ENCODE measurements at places on chromosomes 6 and 20. TPM values are rescaled to one million over a fixed set of nuclear protein-coding genes. Genes with fewer than 3 reads are reported as not detected.

- H3K4me3 ChIP-seq = no peak overlapping the region
- H3K36me3 ChIP-seq = no peaks in the 10 kb centered on the region
- no peaks in the 10 kb centered on the region for H3K4me1 ChIP-seq
- no peaks in the 10 kb centered on the region for H3K27me3 ChIP-seq
- no peak overlapping the region for H3K27ac ChIP-seq
Measured at GRCh38 chr6:106188104-106188794, 102.1 kb downstream of the PRDM1 start.

Gene TTBK1
- total RNA-seq = 0.44 TPM

DNA sequence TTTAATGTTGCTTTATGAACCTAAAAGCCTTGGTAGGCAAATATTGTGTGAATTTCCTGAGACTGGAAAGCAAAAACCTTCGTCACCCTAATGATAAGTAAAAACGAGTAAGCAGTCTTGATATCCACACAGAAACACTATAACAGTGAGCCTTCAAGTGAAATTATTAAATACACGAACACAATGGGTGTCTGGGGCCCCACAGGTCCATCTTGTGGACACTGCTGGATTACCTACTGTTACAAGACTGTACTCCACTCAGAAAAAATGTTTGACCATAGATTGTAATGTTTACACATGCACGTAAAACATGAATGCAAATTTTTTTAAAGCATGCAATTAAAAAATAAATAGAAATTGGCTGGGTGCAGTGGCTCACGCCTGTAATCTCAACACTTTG lies 466.9 kb downstream of the CD83 start:
- H3K27me3 ChIP-seq = no peaks in the 10 kb centered on the region
- no peak overlapping the region for H3K27ac ChIP-seq
- H3K36me3 ChIP-seq = no peaks in the 10 kb centered on the region
- no peak for DNase-seq
- H3K4me1 ChIP-seq = no peaks in the 10 kb centered on the region
- H3K4me3 ChIP-seq = no peak overlapping the region

- no peaks in the 10 kb centered on the region for H3K36me3 ChIP-seq
- no peaks in the 10 kb centered on the region for H3K4me1 ChIP-seq
- H3K27me3 ChIP-seq = no peaks in the 10 kb centered on the region
- no peak overlapping the region for H3K27ac ChIP-seq
Measured at GRCh38 chr6:143399775-143400174, 50.7 kb downstream of the ADAT2 start.

DNA sequence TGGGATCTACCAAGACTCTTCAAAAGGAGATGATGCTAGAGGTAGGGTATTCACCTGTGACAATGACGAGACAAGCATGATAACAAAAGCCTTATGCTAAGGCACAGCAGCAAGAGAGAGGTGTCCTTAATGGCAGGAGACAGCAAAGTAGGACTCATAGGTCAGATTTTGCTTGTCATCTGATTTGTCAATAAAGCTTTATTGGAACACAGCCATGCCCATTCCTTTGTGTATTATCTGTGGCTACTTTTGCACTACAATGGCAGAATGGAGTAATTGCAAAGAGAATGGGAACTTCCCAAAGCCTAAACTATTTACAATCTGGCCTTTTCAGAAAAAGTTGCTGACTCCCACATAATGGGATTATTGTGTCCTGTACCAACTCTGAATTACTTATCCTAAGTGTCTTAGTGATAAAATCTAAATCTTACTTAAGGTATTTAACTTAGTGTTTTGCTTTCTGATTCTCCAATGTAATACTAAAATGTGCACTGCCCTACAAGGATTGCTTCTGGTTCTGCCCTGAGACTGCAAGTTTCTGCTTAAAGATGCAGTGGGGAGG lies 221.6 kb downstream of the CDC5L start:
- H3K36me3 ChIP-seq = no peaks in the 10 kb centered on the region
- DNase-seq = no peak
- no peaks in the 10 kb centered on the region for H3K4me1 ChIP-seq
- no peaks in the 10 kb centered on the region for H3K27me3 ChIP-seq
- no peak overlapping the region for H3K27ac ChIP-seq
- H3K4me3 ChIP-seq = no peak overlapping the region

GRCh38 chr6:90530882-90531281 lies 56.0 kb downstream of the MAP3K7 start:
- no peaks in the 10 kb centered on the region for H3K36me3 ChIP-seq
- H3K4me3 ChIP-seq = no peak overlapping the region
- H3K4me1 ChIP-seq = no peaks in the 10 kb centered on the region
- H3K27me3 ChIP-seq = no peaks in the 10 kb centered on the region
- no peak overlapping the region for H3K27ac ChIP-seq
- DNase-seq = no peak

Gene ADGRF5
- total RNA-seq = 73.6 TPM

GRCh38 chr6:11271228-11272020 lies 39.0 kb upstream of the NEDD9 start:
- H3K27ac ChIP-seq = no peak overlapping the region

GRCh38 chr20:9523636-9524035 lies 9.2 kb downstream of the LAMP5 start:
- no peak for DNase-seq
- no peaks in the 10 kb centered on the region for H3K4me1 ChIP-seq
- H3K36me3 ChIP-seq = no peaks in the 10 kb centered on the region
- H3K27me3 ChIP-seq = peaks cover 17% of the 10 kb centered on the region

DNA sequence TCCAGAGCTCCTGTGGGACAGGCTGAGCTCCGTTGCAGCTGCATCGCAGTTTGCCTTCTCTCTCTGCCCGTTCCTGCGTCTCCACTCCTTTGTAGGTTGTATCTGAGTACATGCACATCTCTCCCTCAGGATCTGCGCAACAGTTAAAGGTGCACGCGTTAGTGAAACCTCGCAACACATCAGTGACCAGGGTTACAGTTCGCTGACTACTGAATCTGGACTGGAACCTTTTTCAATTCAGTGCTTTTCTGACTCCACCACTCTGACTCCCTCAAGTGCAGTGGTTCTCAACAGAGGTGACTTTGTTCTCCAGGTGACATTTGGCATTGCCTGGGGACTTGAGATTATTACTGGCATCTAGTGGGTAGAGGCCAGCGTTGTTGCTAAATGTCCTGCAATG lies 44.0 kb downstream of the UST start:
- no peak for DNase-seq
- H3K27ac ChIP-seq = no peak overlapping the region
- no peaks in the 10 kb centered on the region for H3K27me3 ChIP-seq
- no peaks in the 10 kb centered on the region for H3K4me1 ChIP-seq
- no peaks in the 10 kb centered on the region for H3K36me3 ChIP-seq
- H3K4me3 ChIP-seq = no peak overlapping the region

Gene UNC5CL
- 0.65 TPM for total RNA-seq

- no peak overlapping the region for H3K4me3 ChIP-seq
- no peak for DNase-seq
- H3K27ac ChIP-seq = no peak overlapping the region
- no peaks in the 10 kb centered on the region for H3K4me1 ChIP-seq
- H3K36me3 ChIP-seq = no peaks in the 10 kb centered on the region
Measured at GRCh38 chr6:4924661-4925271, 79.1 kb downstream of the RPP40 start.

Gene DBNDD2
- 33.6 TPM for total RNA-seq

GRCh38 chr6:146666909-146667308 lies 68.1 kb downstream of the ADGB start:
- DNase-seq = no peak
- no peak overlapping the region for H3K4me3 ChIP-seq
- H3K4me1 ChIP-seq = no peaks in the 10 kb centered on the region
- no peaks in the 10 kb centered on the region for H3K36me3 ChIP-seq

GRCh38 chr6:87723170-87724078 lies 21.4 kb upstream of the AKIRIN2 start:
- no peaks in the 10 kb centered on the region for H3K36me3 ChIP-seq
- no peaks in the 10 kb centered on the region for H3K27me3 ChIP-seq
- peak; percentile 85 for DNase-seq
- peaks cover 28% of the 10 kb centered on the region for H3K4me1 ChIP-seq
- peak overlapping the region; percentile 39 for H3K27ac ChIP-seq

DNA sequence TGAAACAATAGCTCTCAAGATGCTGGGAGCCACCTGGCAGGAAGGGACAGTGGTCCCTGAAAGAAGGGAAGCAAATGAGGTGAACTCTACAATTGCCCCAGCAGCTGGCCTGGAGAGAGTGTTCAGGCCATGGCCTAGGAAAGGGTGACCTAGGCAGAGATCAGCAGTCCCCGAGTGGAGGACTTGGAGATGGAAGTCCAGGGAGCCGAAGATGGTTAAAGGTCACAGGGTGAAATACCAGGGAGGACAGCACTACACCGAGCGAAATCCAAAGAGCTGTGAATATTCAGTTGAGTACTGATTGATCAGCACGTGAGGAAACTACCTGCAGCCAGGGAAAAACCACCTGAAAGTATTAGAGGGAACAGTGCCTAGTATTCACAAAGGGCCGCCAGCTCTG lies 133.1 kb downstream of the HIVEP2 start:
- no peaks in the 10 kb centered on the region for H3K36me3 ChIP-seq
- no peaks in the 10 kb centered on the region for H3K27me3 ChIP-seq
- H3K4me3 ChIP-seq = no peak overlapping the region
- DNase-seq = no peak
- no peaks in the 10 kb centered on the region for H3K4me1 ChIP-seq
- no peak overlapping the region for H3K27ac ChIP-seq

DNA sequence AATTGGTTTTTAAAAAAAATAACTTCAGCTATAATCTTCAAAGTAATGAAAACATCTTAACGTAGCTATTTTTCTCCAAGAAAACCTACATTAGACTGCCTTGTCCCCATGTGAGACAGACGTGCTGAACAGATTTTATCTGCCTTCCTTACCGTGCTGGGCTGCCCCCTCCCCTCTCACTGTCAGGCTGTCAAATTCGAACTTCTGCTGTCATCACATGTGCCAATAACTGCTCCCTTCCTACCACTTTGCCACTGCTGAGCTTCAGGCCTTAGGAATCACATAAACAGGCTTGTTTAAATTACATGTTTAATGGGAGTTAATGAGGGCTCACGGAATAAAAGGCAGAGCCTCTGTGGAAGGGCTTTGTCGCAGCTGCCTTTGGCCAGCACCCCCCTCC lies 77.0 kb upstream of the NHSL1 start:
- no peaks in the 10 kb centered on the region for H3K27me3 ChIP-seq
- H3K36me3 ChIP-seq = no peaks in the 10 kb centered on the region
- no peak overlapping the region for H3K4me3 ChIP-seq
- H3K4me1 ChIP-seq = no peaks in the 10 kb centered on the region
- no peak overlapping the region for H3K27ac ChIP-seq

- H3K4me3 ChIP-seq = no peak overlapping the region
- H3K36me3 ChIP-seq = no peaks in the 10 kb centered on the region
- H3K4me1 ChIP-seq = peaks cover 8% of the 10 kb centered on the region
- H3K27me3 ChIP-seq = no peaks in the 10 kb centered on the region
- no peak for DNase-seq
- H3K27ac ChIP-seq = no peak overlapping the region
Measured at GRCh38 chr6:106315765-106316374, 9.7 kb downstream of the ATG5 start.

GRCh38 chr6:111173946-111174345 lies 86.6 kb downstream of the SLC16A10 start:
- no peaks in the 10 kb centered on the region for H3K27me3 ChIP-seq
- DNase-seq = no peak
- no peaks in the 10 kb centered on the region for H3K4me1 ChIP-seq

GRCh38 chr6:108365478-108365877 lies 70.6 kb downstream of the AFG1L start:
- peaks cover 4% of the 10 kb centered on the region for H3K4me1 ChIP-seq
- no peak overlapping the region for H3K27ac ChIP-seq
- no peak for DNase-seq
- H3K4me3 ChIP-seq = no peak overlapping the region

GRCh38 chr6:33840048-33840926 lies 36.5 kb upstream of the MLN start:
- no peaks in the 10 kb centered on the region for H3K36me3 ChIP-seq
- no peak overlapping the region for H3K4me3 ChIP-seq
- no peak overlapping the region for H3K27ac ChIP-seq
- peak; percentile 65 for DNase-seq
- H3K27me3 ChIP-seq = no peaks in the 10 kb centered on the region

Gene SCUBE3
- total RNA-seq = 1.9 TPM

Gene POU5F1
- not detected for total RNA-seq

DNA sequence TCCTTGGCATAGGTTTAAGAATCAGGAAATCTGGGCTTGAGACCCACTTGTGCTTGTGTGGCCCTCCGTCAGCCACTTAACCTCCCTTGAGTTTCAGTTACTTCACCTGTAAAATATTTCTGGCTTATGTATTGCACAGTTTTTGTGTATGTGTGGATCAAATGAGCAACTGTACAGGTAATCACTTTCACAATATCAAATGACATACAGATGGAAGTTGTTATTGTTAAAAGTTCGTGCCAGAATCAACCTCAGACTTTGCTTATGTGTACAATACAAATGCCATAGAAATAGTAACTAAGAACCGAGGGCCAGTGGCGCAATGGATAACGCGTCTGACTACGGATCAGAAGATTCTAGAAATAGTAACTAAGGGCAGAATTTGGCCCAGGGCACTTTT lies 65.6 kb upstream of the KIF13A start:
- peaks cover 6% of the 10 kb centered on the region for H3K4me1 ChIP-seq
- H3K27ac ChIP-seq = no peak overlapping the region
- DNase-seq = no peak
- no peak overlapping the region for H3K4me3 ChIP-seq

- no peak overlapping the region for H3K4me3 ChIP-seq
- DNase-seq = no peak
Measured at GRCh38 chr6:10441004-10441654, 26.3 kb upstream of the TFAP2A start.

GRCh38 chr6:33018904-33019303 lies 9.5 kb upstream of the HLA-DOA start:
- peak; percentile 82 for DNase-seq
- H3K4me3 ChIP-seq = no peak overlapping the region
- no peaks in the 10 kb centered on the region for H3K36me3 ChIP-seq
- peak overlapping the region; percentile 58 for H3K27ac ChIP-seq
- peaks cover 6% of the 10 kb centered on the region for H3K27me3 ChIP-seq

DNA sequence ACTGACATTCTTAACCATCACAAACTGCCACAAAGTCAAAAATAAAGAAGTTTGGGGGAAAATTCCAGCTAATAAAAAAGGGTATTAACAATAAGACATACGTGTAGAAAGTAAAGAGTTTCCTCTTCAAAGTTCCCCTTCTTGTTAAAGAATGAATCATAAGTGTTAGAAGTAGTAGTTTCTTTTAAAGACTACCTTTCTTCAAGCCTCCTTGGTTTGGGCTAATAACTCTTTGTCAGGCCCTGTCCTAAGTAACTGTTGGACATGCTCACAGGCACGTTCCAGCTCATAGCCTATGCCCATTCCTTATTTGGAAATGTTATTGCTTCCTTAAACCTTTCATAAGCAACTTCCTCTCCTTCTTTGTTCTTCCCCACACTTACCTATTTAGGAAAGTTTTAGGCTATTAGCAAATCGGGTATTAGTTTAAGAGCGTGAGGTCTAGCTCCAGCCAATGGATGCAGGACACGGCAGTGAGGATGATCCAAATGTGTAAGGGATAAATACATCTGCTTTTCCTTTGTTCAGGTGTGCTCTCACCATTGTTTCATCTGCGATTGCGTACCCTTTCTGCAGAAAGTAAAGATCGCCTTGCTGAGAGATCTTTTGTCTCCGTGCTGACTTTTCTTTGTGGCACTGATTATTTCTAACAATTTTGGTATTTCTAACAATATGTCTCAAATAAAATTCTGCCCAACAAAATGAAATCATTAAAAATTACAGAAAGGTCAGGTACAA lies 64.9 kb downstream of the CHD6 start:
- H3K27ac ChIP-seq = no peak overlapping the region
- no peaks in the 10 kb centered on the region for H3K27me3 ChIP-seq
- no peak for DNase-seq
- H3K4me3 ChIP-seq = no peak overlapping the region
- no peaks in the 10 kb centered on the region for H3K36me3 ChIP-seq
- no peaks in the 10 kb centered on the region for H3K4me1 ChIP-seq

GRCh38 chr6:160331204-160331603 lies 17.0 kb upstream of the SLC22A3 start:
- no peaks in the 10 kb centered on the region for H3K27me3 ChIP-seq
- H3K36me3 ChIP-seq = no peaks in the 10 kb centered on the region
- no peak for DNase-seq
- H3K4me1 ChIP-seq = no peaks in the 10 kb centered on the region
- no peak overlapping the region for H3K27ac ChIP-seq
- H3K4me3 ChIP-seq = no peak overlapping the region
